AML-193 (cell line): ENCODE measurements at places on chromosomes 13 and 19.

DNA sequence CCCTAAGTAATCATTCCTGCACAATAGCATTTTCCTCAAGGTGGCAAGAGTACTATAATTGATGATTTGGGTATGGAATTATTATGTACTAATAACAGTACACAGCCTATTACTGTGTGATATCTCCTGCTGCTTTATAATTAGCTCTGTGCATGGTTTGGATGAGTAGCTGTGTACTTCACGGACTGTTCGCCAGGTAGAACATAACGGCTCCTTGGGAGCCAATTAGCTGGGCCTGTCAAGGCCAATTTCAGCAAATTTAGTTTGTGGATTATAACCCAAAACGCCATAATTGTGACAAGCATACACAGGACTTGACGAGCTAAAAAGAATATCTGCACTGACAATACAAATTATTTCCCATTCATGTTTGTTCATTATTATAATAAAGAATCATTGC lies 1584.2 kb downstream of the SLITRK1 start:
- no peak for DNase-seq

GRCh38 chr13:27403203-27403678 lies 21.2 kb upstream of the GTF3A start:
- no peak for DNase-seq

DNA sequence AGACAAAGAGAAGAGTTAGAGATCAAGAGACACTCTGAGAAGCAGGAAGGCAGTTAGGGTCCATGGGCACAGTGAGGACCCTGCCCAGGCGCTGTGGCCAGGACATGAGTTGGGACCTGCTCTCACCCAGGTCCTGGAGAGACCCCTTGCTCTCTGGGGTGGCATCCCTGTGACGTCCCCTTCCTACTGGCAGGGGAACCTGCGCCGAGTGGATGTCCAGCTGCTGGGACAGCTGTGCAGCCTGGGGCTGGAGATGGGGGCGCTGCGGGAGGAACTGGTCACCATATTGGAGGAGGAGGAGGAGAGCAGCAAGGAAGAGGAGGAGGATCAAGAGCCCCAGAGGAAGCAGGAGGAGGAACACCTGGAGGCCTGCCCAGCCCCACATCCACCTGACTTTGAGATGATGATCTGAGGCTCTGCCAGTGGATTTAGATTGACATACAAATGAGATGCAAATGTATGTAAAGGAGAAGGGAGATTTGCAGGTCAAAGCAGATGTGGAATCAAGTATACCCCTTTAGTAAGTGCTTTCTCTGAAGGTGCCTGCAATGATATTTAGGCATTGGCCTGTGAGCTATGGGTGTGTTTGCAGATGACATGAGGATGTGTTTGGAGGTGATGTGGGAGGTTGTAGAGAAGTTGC lies 978 bp downstream of the ERICH4 start:
- no peak for DNase-seq

- DNase-seq = no peak
These were observed 803 bp downstream of the FLT3 start for GRCh38 chr13:28099396-28100149.

- no peak for DNase-seq
These were observed 85.3 kb downstream of the ZNF726 start for GRCh38 chr19:23999821-24000610.

DNA sequence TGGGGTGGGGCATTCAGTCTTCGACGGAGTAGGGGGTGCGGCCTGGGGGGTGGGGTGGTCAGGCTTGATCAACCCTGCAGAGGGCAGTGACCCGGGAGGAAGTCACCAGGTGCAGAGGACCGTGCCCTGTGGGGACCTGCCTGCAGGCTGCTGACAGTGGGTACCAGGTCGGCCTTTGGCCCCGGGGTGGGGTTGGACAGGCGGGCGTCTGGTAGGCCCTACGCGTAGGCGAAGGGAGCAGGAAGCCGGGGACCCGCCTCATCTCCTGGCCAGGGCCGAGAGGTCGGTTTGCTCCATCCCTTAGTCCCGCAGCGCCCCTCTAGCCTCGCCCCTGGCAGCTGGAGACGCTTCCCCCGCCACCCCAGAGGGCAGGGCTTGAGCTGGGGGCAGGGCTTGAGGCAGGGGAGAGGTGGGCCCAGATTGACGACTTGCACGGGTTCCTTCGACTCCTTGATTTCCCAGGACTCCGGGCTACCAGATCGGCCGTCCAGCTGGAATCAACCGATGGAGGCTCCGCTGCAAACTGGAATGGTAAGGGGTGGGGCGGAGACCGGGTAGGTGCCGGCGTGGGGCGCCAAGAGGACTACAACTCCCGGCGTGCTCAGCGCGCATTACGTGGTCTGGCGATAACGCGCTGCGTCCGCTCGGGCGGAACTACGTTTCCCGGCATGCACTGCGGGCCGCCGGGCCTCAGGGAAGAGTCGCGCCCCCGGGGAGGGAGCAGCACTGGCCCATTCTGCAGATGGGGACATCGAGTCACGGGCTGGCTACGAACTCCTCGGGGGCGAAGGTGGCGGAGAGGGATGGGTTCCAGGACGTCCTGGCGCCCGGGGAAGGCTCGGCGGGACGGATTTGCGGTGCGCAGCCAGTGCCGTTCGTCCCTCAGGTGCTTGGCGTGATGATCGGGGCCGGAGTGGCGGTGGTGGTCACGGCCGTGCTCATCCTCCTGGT lies at the start of gene PNPLA6:
Gene PNPLA6 (plus strand): TSS at position 671 of the 951 bp plus-strand sequence. CDS start 72 bp downstream, at position 743.
- peak; percentile 79 for DNase-seq

DNA sequence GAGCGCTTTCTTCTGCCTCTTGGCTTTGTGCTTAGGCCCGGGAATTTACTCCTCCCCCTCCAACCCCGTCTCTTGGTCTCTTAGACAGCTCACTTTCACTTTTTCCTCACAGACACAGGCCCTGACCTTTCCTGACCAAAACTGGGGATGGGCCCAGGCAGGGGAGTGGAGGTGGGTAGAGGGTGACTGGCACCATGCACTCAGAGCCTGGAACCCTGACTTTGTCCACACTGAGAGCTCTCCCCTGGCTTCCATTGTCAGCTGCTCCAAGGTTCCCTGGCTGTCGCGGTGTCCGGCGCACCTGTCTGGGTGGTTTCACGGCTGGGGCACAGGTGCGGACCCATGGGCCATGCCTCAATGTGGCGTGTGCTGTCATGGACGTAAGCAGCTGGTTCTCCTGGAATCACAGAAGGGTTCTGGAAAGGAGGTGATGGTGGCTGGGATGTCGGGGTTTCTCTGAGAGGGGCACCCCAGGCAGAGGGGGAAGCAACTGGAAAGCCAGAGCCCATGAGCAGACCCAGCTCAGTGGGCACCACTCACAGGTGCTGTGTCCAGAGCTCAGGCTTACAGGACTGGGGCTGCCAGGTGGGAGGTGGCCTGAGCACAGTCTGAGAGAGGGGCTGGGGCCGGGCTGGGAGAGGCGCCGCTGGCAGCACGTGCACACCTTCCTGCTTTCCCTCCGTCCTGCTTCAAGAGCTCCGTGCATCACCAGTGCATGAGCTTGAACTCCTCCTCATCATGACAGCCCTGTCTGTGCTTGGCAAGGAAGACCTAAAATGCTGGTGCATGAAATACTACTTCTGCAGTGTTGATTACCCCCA lies 28.0 kb upstream of the C1QTNF9 start:
- no peak for DNase-seq

- no peak for DNase-seq
These were observed 3.2 kb downstream of the TMEM272 start for GRCh38 chr13:51841732-51842131.

DNA sequence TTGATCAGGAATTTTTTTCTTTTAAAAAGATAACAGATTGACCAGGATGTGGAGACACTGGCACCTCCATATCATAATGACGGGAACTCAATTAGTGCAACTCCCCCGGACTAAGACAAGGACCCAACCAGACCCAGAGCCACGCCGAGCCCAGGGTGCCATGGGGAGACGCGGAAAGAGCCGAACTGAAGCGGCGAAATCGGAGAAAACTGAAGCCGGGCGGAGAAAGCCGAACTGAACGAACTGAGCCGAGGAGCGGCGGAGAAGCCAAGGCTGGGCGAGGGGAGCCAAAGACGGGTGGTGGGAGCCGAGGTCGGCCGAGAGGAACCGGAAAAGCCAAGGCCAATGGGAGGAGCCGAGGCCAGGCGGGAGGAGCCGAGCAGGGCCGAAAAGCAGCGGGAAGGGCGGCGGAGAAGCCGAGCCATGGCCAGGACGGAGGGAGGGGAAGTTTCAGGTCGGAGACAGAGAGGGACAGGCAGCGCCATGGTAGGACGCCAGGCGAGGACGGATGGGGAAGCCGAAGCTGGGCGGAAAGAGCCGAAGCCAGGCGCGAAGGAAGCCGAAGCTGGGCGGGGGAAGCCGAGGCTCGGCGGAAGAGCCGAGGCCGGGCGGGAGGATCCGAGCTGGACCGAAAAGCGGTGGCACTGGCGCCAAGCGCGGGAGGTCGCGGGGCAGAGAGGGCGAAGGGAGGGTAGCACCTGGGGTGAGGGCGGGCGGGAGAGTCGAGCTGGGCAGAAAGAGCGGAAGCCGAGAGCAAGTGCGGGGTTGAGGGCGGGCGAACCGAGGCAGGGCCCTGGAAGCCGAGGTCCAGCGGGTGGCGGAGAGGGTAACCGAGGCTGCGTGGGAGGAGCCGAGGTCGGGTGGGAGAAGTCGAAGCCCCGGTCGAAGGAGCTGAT lies 29.4 kb downstream of the ZNF557 start:
- peak; percentile 90 for DNase-seq

DNA sequence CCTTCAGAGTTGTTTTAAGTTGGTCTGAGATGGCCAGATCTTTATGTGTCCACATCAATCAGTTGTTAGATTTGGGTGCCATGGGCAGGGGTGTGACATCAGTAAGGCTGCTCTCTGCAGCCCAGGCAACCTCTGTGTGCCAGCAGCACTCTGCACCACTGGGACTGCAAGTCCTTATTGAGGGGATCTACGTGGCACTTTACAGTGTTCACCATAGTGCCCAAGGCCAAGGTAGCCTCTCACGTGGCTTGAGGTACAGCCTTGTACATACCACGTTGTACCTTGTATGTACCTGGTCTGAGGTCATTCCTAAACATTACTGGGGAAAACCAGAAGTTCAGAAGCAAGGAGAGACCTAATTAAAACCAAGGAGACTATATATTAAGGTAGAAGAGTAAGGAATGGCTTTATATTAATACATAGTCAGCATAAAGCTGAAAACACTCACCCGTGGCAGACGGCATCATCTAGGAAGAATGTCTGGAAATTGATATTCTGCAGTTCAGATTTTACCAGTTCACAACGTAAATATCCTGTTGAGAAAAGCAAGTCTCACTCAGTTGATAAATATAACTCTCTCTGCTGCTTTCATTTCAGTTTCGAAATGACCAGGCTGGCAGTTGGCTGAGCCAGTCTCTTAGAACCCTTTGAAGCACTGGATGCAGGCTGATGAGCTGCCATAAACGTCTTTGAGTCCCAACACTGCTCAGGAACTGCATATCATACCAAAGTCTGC lies 128.8 kb downstream of the ZDHHC20 start:
- no peak for DNase-seq

DNA sequence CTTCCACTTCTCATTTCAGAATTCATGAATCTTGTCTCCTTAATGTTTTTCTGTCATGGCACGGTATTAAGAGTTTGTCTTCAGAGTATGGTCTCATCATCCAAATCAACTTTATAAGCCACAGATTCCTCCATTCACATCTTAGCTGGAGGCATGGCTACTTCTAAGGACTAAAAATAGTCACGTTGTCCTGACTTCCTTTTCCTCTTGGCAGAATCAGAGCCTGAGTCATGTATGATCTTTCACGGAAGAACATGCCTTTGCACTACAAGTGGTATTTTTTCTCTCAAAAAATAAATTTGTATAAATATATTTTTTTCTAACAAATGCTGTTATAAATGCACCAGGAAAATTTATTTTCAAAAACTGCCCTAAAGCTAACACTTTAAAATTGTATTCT lies 71.4 kb downstream of the ALOX5AP start:
- peak; percentile 53 for DNase-seq

DNA sequence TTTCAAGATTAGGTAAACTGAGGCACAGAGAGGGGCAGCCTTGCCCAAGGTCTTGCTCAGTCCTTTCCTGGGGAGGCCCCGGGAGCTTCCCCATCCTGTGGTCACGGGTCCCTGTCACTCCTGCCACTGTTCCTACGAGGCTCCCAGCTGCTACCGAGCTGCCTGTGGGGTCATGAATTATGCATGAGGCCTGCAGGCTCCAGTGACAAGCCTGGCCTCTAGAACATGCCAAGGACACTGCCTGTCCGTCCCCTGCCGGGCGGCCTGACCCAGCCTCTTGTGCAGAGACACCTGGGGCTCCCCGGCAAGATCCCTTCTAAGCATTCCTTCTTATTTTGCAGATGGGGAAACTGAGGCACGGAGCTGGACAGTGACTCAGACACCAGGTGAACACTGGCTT lies 2.7 kb downstream of the FCHO1 start:
- no peak for DNase-seq

- no peak for DNase-seq
These were observed 77.8 kb downstream of the TEX26 start for GRCh38 chr13:31010296-31010695.

DNA sequence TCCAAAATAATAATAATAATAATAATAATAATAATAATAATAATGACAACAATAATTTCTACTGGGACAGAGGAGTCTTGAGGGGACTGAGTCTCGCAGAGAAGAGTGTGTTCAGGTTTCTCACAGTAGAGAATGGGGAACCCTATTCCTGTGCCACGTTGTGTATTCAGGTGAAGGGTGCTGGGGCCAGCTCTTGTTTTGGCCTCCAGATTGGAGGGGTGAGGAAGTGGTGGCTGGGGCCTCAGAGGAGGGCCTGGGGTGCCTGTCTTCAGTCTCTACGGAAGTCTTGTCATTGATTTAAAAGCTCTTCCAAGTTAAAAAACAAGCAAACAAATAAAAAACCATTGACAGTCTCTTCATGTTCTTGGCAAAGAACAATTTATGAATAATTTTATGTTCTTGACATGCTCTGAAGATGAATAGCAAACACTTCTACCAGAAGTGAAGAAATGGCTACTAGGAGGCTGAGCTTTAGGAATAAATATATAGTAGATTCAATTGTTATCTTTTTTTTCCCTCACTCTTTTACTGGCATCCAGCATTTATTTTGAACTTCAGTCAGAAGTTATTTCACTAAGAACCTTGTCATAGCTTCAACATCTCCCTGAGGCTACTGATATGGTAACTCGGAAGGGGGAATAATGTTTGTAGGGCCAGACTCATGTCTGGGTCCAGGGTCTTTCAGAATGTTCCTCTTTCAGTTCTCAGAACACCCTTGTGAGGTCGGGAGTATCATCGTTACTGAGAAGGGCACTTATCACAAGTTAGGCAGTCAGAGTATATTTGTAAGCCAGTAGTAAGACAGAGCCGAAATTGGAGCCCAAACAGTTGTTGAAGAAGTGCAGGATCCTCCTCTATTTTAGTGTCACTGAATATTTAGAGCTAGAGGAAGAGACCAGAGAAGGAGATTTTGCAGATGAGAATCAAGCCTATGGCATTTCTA lies 13.1 kb downstream of the LRCH1 start:
- no peak for DNase-seq

GRCh38 chr19:771332-771785 lies 20.4 kb downstream of the MISP start:
- DNase-seq = peak; percentile 38

DNA sequence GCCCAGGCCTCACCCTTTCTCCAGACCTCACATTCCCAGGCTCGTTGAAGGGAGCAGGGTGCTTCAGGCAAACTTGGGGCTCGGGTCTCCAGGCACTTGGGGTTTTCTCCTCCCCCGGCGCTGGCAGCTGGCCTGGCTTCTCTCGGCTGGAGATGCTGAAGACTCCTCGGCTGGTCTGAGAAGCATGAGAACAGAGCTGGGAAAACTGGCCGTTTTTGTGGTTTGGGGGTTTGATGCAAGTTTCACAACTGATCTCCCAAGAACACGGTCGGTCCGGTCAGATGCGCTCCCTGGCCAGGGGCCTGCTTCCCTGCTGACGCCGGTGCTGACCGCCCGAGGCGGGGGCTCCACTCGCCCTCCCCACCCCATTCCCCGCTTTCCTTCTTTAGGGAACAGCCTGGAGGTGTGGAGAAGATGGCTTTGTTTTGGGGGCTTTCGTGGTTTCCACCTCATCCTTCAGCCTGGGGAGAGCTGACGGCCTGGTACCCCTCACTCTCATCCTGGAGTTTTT lies 35.3 kb downstream of the CEBPA start:
- DNase-seq = peak; percentile 62
